ENCODE measurements at places on chromosomes 3 and 15.

DNA sequence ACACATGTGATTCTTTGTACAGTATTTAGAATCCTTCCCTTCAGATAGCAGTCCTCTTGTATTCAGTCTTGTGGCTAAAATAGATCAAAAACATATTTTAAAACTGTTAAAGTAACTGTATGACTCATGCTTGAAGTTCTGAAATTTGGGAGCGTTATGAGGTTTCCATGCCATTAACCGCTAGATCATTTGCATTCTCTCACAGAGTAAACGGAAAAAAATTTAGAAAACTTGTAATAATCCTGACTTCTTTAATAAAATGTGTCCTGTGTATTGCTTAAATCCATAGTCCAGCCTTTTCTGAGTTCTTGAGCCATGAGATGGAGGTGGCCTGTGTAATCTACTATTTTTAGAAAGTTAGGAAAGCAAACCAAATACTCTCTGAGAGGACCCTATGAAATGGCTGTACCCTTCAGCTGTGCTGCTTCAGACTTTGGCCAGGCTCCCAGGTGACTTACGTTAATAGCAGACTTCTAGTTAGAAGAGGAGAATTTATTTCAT lies 33.8 kb downstream of the MBNL1 start:
- peak; percentile 58 for DNase-seq

GRCh38 chr3:186162221-186162620 lies 53.3 kb upstream of the ETV5 start:
- no peak for DNase-seq

DNA sequence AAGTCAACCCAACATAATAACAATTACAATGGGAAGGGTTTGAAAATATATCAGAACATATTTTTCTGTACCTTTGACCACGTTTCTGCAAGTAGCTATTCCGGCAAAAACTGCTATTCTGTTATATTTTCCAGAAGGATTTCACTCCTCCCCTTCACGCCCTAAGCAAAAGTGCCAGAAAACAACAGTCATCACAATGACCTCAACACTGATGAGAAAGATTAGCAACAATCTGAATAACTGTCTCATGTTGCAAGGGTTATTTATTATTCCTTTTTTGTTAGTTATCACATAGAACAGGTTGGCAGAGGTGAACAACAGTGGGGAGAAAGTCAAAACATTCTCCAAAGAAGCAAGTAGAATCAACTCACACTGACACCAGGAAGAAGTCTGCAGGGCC lies 269.4 kb upstream of the ARRDC4 start:
- no peak for DNase-seq

DNA sequence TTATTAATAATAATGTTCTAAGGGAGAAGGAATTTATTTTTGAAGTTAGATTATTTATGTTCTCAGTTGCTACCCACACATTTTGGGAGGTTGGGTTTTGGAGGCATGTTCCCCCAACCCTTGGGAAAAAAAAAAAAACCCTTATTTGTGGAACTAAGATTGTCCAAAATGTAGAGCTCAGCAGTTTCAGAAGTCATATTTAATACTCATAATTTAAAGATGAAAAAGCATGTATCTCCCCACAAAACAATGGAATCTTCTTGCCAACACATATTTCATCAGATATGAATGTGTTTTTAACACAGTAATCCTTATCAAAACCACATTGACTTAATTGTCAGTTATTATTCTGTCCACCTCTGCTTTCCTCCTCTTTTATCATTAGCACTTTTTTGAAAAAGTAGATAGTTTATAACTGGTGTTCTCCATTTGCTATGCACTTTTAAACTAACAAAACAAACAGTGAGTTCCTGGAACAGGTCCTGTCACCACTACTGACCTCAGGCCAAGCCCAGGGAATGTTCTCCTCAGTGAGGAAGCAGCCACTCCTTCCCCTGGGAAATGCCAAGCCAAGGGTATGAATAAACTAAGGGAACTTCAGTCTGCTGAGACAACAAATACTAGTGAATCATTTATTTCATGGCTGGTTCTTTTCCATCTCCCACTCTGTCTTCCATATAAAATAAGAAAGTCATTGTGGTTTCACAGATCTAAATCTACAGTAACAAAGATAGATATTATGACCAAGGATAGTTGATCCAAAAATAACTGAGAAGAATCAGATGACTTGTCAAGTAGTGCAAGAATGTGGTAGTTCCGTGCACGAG lies 414.4 kb upstream of the ALCAM start:
- DNase-seq: peak; percentile 75

GRCh38 chr15:26879706-26880105 lies 12.8 kb downstream of the GABRA5 start:
- no peak for DNase-seq

DNA sequence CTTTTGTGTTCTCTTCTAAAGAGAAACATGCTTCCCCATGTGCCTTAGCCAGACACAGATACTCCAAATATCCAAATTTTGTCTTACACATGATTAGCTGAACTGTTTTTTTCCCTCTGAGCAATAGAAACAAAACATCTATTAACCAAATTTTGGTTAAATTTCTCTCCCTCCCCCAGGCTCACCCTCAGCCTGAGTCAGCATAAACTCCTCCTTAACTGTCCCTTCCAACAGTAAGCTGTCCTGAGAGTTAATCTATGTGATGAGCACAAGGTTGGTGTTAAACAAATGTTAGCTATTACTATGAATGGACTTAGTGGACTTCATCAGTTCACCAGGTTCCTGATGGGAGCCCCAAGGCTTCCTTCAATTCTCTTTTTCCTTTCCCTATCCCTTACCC lies 108.5 kb downstream of the RSL24D1 start:
- no peak for DNase-seq

DNA sequence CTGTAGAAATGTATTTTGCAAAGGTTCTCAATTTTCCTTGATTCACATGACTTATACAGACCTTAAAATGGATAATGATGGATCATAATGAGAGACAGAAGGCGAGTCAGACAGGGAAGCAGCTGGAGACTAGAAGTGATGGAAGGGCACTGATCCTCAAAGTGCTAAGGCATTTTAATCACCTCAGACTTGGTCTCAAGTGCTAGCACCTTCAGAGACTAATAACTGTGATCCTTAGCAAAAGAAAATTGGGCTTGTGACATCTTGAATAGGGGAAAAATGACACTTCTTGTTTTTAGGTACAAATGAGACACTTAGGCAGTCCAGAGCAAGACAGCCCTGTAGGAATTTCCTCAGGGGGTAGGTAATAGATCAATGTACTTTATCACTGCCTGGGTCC lies 1011.7 kb downstream of the SQOR start:
- DNase-seq: no peak

- DNase-seq: no peak
These were observed 292.5 kb downstream of the SHQ1 start for GRCh38 chr3:72555714-72556113.
